NCI-H1436 treated with DMSO at 0.1 percent for 48 hours (cell line): ENCODE measurements at places on chromosomes 5 and 9.

- no peak for DNase-seq
Measured at GRCh38 chr9:93451849-93452709, 594 bp downstream of the FAM120A start.

DNA sequence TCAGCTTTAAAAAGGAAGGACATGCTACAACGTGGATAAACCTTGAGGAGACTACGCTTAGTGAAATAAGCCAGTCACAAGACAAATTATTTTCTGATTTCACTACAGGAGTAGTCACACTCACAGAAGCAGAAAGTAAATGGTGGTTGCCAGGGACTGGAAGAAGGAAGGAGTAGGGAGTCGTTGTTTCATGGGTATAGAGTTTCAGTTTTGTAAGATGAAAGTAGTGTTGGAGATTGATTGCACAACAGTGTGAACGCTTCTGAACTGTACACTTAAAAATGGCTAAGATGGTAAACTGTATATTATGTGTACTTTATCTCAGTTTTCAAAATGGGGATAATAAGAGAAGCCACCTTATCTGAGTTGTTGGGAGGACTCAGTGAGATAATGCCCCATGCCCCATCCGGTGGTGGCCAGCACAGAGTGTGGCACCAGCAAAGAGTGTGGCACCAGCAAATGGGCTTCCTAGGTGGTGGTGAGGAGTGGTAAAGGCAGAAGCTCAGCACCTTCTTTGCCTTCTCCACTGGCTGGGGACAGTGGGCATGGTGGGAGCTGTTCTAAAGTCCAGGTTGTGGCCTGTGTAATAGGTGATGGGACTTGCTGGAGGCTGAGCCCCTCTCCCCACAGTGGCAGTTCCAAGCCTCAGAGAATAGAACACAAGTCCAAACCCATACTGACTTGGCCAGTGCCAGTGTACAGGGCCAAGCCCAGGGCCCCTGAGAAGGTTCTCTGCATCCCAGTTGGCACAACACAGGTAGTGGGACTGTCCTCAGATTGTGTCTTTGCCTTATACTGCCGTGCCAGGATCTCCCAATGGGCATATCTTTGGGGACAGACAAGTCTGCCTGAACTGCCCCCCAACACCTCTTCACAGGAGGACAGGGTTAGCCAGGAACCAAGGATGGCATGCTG is 4.4 kb downstream of the SLC22A4 start:
- DNase-seq: no peak

- DNase-seq: no peak
Measured at GRCh38 chr9:4038182-4038723, 261.6 kb downstream of the GLIS3 start.

GRCh38 chr5:55936100-55936693 is 58.6 kb downstream of the IL6ST start:
- peak; percentile 19 for DNase-seq

GRCh38 chr5:124906339-124907097 is 160.1 kb upstream of the ZNF608 start:
- no peak for DNase-seq

- no peak for DNase-seq
Measured at GRCh38 chr9:112332214-112332613, 1.2 kb downstream of the PTBP3 start.

GRCh38 chr9:27634879-27635278 is 61.6 kb upstream of the C9orf72 start:
- no peak for DNase-seq

DNA sequence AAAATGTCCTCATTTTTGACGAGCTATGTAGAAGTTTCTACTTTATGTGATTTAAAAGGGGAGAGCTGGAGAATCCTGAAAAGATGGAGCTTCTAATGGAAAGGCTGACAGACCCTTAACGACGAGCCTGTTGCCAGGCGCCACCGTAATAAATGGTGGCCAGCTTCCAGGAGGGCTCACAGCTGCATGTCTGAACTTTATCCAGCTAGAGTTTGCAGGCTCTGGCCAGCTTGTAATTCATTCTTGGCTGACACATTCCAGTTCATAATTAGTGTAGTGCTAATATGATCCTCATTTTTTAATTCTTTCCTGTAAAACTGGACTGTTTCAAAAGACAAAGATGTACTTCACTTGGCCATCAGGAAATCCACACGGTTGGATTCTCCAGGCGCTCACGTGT is 246.7 kb downstream of the GAS1 start:
- DNase-seq: no peak

GRCh38 chr9:114276908-114277821 is 45.7 kb upstream of the ORM1 start:
- no peak for DNase-seq

DNA sequence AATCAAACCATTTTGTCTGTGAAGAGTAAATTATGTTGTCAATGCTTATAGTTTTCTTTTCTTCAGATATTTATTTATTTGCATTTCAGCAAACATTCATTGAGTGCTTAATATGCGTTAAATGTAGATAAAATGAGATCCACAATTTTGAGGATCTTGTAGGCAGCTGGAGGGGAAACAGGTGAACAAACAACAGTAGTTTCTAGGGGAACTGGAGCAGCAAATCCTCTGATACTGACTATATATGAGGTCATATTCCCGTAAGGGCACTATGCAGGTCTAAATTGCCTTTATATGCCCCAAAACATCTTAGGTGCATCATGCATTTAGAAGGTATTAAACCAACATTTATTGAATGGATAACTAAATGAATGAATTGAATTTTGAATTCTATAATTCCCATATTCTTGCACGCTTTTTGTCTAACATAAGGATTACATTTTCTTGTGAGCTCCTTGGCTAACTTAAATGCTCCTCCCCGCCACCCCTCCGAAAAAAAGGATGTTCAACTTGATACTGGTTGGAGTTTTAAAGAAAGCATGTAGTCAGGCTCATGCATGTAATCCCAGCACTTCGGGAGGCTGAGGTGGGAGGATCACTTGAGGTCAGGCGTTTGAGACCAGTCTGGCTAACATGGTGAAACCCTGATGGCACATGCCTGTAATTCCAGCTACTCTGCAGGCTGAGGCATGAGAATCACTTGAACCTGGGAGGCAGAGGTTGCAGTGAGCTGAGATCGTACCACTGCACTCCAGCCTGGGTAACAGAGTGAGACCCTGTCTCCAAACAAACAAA is 299.8 kb downstream of the TMEM38B start:
- no peak for DNase-seq

GRCh38 chr9:14547245-14548060 is 145.8 kb downstream of the ZDHHC21 start:
- no peak for DNase-seq
